Femur (tissue), 1 donor: ENCODE measurements at places on chromosomes 7 and 10.
A peak's percentile ranks its signal among the peaks of the same experiment; 100 is the strongest.

- DNase-seq = no peak
Measured at GRCh38 chr10:22893781-22894180, 34.1 kb upstream of the ARMC3 start.

- no peak for DNase-seq
Measured at GRCh38 chr7:25926009-25926408, 226.0 kb upstream of the NFE2L3 start.

DNA sequence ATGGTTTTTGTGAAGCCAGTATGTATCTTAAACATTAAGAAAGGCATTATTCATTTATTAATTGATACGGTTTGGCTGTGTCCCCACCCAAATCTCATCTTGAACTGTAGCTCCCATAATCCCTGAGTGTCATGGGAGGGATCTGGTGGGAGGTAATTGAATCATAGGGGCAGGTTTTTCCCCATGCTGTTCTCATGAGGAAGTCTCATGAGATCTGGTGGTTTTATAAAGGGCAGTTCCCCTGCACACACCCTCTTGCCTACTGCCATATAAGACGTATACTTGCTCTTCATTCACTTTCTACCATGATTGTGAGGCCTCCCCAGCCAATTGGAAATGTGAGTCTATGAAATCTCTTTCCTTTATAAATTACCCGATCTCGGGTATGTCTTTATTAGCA is 28.1 kb downstream of the OTUD1 start:
- DNase-seq = no peak

DNA sequence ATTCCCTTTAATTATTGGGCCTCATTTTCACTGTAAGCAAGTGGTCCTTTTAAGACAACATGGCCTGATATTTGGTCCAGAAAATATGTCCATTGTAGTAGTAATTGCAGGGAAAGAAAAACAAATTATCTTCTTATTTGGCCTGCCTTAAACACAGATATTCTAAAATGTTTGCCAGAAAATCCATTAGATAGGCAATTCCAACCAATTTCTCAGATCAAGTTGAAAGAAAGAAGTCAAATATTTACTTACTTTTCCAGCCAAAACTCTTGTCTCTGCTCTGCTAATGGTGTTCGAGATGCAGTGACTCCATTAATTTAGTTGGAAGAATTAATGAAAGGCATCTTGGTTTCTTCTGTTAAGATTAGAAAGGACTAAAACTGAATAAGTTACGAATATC is 757.3 kb upstream of the IGFBP3 start:
- DNase-seq = no peak

- DNase-seq = peak; percentile 65
Measured at GRCh38 chr7:151244196-151244840, 4.2 kb downstream of the SMARCD3 start.

DNA sequence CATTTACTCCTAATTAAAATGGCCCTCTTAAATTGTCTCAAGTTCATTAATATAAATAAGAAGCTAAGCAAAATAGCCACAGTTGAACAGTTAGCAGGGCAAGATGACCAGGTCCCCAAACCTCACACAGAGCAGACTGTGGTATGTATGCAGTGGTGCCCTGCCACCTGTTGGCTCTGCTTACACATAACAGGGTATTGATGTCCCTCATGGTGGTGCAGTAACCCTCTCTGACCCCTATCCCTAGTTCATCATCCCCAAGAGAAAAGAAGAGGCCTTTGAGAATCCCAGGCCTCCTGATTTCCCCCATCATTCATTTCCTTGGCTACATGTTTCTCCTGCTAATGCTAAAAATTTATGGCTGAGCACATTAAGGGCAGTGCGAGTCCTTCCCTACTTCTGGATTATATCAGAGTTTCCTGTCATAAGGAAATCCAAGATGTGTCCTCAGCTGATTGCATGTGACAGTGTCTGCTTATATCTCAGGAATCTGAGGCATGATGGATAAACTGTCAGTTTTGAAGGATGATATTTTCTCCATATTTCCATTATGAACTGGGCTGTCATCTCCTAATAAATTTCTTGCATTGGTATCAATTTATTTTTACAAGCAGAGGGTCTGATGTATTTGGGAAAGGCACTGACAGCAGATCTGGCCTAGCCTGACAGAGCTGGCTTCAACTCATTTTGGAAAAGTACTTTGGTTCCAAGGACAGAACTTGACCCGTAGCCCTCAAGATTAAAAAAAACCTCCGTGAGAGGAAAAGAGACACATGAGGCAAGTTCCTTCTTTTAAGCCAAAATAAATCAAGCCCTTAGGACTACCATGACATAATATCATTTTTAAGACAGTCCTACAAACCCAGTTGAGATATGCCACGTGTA is 880.6 kb downstream of the LRMDA start:
- peak; percentile 40 for DNase-seq

- no peak for DNase-seq
Measured at GRCh38 chr10:113399065-113399464, 153.8 kb upstream of the HABP2 start.

GRCh38 chr10:98309366-98310355 is 41.7 kb upstream of the LOXL4 start:
- peak; percentile 79 for DNase-seq

DNA sequence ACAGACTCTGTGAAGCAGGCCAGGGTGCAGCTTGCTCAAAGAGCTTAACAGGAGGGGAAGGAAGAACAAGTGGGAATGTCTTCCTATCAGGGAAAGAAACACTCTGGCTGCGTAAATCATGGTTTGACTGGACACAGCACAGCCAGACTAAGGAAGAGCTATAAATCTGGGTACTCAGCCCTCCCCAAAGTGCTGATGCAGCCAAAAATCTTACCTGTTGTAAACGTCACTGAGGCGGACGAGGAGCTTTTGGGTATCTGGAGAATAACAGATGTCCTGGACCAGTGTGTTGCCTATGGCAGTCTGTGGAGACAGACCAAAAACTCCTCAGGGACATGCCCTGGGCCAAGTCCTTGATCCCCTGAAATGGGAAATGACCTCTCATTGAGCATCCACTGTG is 43.1 kb upstream of the HNRNPH3 start:
- DNase-seq = no peak

GRCh38 chr10:61338146-61338545 is 115.0 kb downstream of the TMEM26 start:
- DNase-seq = no peak

DNA sequence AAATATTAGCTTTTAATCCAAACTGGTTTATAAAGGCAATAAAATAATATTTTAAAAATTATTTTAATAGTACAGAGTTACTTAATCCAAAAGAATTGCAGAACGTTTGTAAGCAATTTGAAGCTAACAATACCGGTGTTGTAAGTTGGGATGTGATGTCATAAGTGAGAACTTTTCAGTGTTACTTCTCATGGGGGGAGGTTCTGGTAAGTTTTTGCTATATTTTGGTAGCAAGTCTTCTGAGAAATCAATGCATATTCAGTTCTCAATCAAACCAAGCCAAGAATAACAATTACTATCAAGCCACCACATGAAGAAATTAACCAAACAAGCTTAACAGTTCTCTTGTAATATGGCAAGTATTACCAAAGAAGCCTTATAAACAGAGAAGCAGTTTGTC is 147.1 kb upstream of the ASAH2 start:
- DNase-seq = no peak

GRCh38 chr7:81957517-81957916 is 187.7 kb upstream of the HGF start:
- DNase-seq = no peak

DNA sequence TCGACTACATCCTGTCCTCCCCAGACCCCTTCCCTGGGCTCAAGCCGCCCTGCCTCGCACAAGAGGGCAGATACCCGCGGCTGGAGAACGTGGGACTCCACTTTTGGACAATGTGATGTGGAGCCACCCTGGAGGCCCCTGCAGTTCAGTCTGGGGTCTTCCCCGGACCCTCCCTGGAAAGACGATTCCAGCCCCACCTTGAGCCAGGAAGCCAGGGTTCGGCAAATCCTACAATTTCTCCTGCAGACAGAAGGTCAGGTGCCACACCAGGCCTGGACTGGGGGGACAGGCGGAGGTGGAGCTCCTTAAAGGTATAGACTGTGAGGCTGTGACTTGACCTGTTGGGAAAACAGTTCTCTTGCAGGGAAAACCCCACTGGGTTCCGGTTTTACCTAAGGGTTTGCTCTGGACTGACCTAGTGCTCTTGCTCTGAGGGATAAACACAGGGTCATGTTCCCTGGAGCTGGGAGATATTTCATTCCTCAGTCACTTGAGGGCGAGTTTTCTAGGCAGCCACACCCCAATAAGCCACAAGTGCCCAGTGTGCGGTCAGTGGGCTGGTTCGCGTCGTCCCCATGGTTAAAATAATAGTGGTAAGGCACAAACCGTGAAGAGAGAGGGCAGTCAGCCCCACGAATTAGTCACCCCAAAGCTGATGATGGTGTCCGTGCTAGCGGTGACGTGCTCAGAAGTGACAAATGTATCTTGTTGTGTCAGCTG is 1.6 kb downstream of the FOXL3 start:
- peak; percentile 12 for DNase-seq

- DNase-seq = no peak
Measured at GRCh38 chr7:98217623-98218582, 6.7 kb downstream of the BHLHA15 start.

- no peak for DNase-seq
Measured at GRCh38 chr7:108367946-108368345, 88.3 kb downstream of the NRCAM start.

DNA sequence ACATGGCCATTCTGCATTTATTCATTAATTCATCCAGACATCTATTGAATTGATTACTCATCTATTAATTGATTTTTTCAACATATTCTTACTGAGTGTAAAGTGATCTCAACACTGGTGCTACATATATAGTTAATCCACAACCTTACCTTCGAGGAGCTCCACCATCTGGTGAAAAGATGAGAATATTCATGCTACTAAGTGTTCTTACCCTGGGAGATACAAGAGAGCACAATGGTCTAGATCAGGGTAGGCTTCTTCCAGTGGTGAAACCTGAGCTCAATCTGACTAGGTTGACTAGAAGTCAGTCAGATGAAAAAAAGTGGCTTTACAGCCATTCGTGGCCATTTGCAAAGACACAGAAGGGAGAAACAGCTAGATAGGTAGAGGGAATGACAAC is 507.4 kb downstream of the ANKRD7 start:
- DNase-seq = no peak

- DNase-seq = peak; percentile 16
Measured at GRCh38 chr7:81926-82756, 110.2 kb upstream of the FAM20C start.

DNA sequence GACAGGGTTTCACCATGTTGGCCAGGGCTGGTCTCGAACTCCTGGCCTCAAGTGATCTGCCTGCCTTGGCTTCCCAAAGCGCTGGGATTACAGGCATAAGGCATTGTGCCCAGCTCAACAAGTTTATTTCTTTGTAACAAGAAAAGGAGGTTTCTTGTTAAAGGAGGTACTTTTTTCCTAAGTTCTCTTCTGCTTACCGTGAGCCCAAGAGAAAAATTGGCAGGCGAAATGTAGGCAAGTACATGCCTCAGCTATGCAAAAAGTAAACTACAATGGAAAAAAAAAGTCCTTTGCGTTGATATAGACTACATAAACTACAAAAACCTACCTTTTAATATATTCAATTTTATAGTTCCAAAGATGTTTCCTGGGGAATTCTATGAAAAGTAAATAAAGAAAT is 122.6 kb downstream of the DKK1 start:
- no peak for DNase-seq

DNA sequence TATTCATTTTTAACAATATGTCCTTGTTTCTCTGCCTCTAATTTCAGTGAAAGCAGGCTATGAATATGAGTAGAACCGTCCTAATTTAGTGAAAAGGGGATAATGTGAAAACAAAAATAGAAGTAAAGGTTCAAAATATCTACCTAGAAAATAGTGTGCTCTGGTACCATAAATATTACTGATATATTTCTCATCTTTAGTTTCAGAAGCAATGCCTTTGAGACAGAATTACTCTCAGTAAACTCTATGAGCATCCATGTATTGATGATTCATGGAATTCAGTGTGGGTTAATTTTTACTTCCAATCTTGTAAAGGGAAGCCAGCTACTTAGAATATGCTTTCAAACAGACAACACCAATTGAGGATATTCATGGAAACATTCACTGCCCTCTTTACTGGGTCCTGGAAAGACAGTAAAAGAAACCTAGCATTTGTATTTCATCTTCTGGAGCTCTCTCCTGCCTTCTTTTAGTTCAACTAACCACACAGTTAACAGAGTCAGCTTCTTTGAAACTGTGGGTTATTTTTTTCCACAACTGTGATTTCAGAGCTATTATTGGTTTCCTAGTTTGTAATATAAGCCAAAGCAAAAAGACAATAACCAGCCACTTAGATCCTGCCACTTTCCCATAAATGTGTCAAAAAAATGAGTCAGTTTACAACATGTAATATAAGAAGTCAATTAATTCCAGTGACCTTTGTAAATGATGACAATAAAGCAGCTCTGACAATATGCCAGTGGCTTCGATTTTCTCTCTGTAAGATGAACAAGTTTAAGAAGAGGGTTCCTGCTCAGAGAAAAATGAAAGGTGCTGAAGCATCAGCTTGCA is 1.7 kb downstream of the LRRN3 start:
- DNase-seq = no peak

- no peak for DNase-seq
Measured at GRCh38 chr7:17318146-17318545, 19.7 kb downstream of the AHR start.

GRCh38 chr7:2698581-2699288 is 10.7 kb downstream of the AMZ1 start:
- DNase-seq = no peak

DNA sequence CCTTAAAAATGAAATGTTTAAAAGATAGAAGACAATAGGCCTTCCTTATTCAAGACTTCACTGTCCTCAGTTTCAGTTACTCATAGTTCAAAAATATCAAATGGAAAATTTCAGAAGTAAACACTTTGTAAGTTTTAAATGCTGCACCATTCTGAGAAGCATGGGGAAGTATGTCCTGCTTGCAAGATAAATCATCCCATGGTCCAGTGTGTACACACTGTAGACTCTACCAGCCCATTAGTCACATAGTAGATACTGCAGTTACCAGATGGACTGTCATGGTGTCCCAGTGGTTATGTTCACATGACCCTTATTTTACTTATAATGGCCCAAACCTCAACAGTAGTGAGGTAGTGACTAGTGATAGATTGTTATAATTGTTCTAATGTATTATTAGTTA is 69.5 kb downstream of the PTPN12 start:
- DNase-seq = no peak

- DNase-seq = no peak
Measured at GRCh38 chr7:95636140-95636940, 40.0 kb upstream of the PDK4 start.

GRCh38 chr10:279655-280054 is 144.4 kb downstream of the ZMYND11 start:
- DNase-seq = no peak

- no peak for DNase-seq
Measured at GRCh38 chr10:111784946-111785465, 398.6 kb downstream of the GPAM start.

- no peak for DNase-seq
Measured at GRCh38 chr10:61284222-61284890, 168.8 kb downstream of the TMEM26 start.
